ENCODE measurements at places on chromosomes 5 and 9.

GRCh38 chr5:180138214-180138975 lies 66.8 kb upstream of the RNF130 start:
- no peak for DNase-seq

- DNase-seq: no peak
These were observed 347.5 kb upstream of the CCNG1 start for GRCh38 chr5:163089926-163090325.

- no peak for DNase-seq
These were observed 14.4 kb downstream of the ASS1 start for GRCh38 chr9:130459151-130459550.

GRCh38 chr5:94810281-94810680 lies 191.8 kb downstream of the SLF1 start:
- DNase-seq: peak; percentile 66

GRCh38 chr5:61071526-61071925 lies 90.7 kb downstream of the SMIM15 start:
- no peak for DNase-seq

DNA sequence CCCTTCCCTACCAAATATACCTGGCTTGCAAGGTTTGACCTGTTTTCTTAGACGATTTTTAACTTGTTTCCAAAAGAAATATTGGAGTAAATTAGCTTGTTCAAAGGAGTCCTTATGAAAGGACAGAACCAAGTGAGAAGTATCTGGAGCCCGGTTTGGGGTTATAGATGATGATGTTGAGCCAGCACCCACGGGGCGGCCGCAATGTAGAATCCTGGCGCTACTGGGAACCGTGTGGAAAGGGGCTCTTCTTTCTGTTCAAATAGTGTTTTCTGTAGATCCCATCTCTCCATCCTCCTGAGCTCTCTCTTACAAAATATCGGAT lies 517 bp upstream of the EXOSC2 start:
- no peak for DNase-seq

DNA sequence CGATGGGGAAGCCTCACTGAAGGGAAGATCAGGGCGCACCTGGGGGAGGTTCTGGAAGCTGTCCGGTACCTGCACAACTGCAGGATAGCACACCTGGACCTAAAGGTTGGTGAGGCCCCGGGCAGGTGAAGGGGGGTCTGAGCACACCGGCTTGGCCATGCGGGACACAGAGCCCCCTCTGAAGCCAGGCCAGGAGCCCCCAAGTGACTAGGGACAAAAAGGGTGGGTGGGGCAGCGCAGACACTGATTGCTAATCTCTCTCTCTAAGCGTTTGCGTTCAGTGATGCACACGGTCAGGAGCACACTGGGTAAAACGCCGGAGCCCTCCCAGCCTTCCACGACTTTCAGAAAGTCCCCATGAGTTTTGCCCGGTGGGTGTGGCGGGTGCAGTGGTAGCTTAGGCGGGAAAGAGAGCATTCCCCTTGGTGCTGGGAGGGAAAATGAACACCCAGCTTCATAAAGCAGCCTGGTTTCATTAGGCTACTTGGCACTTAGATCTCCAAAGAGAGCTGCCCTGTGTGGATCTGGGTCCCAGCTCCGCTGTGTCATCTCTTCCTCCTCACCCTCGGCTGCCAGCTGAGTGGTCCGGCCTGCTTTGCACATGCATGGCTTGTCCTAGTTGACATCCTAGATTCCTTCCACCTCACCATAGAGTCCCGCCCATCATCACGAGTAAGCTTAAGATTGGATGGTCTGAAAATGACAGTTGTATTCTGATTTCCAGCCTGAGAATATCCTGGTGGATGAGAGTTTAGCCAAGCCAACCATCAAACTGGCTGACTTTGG lies 74.2 kb upstream of the OTULINL start:
- no peak for DNase-seq

DNA sequence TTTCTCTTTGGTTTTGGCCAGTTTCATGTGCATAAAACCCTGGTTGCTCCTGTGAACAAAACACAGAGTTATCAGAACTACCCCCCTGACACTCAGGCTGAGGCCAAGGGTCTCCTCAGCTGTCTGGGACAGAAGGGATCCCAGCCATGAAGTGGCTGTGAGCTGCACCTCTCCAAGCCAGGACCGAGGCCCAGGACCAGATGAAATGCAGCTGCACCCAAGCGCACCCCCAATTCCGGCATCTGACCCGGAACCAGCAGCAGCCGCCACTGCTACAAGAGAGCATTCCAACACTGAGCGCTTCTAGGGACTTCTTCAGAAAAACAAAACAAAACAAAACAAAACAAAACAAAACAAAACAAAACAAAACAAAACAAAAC lies 16.0 kb upstream of the SLC25A51 start:
- no peak for DNase-seq

DNA sequence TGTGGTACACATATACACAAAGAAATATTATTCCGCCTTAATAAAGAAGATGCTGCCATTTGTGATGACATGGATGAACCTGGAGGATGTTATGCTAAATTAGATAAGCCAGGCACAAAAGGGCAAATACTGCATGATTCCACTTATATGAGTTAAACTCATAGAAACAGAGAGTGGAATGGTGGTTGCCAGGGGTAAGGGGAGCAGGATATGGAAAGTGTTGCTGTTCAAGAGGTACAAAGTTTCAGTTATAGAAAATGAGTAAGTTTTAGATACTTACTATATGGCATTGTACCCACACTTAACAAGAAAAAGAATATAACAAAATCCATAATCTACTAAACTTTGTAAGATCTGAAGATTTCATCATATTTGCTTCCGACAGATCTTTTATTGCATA lies 252.2 kb downstream of the SYK start:
- no peak for DNase-seq

DNA sequence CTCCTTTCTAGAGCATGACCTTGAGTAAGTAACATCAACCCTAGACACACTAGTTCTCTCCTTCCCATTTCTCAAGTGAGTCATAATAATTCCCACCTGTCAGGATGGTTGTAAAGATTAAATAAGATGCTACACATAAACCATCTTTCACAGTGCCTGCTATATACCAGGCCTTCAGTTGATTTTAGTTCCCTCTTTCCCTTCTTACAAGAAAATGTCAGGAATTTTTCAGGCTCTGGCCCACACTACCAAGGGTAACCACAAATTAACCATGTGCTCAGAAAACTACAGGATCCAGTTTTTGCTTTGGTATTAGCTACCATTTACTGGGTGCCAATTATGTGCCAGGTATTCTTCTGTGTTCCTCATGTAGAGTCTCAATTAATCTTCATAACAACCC lies 42.7 kb upstream of the RARS1 start:
- no peak for DNase-seq

DNA sequence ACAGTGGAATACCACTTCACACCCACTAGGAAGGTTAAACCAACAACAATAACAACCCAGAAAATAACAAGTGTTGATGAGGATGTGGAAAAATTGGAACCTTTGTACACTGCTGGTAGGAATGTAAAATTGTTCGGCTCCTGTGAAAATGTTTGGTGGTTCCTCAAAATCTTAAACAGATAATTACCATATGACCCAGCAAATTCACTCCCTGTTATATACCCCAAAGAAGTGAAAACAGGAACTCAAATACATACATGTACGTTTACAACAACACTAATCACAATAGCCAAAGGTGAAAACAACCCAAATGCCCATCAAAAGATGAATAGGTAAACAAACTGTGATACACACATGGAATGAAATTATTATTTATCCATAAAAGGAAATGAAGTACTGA lies 178.5 kb upstream of the PHYKPL start:
- no peak for DNase-seq

All from NCI-H2171 treated with DMSO at 0.1 percent for 48 hours (cell line).